WTC11 (cell line): ENCODE measurements at places on chromosomes 5 and 9. TPM values are rescaled to one million over a fixed set of nuclear protein-coding genes. Genes with fewer than 3 reads are reported as not detected.

- no peak for DNase-seq
Observed at GRCh38 chr5:128574041-128574440, 36.0 kb upstream of the FBN2 start.

DNA sequence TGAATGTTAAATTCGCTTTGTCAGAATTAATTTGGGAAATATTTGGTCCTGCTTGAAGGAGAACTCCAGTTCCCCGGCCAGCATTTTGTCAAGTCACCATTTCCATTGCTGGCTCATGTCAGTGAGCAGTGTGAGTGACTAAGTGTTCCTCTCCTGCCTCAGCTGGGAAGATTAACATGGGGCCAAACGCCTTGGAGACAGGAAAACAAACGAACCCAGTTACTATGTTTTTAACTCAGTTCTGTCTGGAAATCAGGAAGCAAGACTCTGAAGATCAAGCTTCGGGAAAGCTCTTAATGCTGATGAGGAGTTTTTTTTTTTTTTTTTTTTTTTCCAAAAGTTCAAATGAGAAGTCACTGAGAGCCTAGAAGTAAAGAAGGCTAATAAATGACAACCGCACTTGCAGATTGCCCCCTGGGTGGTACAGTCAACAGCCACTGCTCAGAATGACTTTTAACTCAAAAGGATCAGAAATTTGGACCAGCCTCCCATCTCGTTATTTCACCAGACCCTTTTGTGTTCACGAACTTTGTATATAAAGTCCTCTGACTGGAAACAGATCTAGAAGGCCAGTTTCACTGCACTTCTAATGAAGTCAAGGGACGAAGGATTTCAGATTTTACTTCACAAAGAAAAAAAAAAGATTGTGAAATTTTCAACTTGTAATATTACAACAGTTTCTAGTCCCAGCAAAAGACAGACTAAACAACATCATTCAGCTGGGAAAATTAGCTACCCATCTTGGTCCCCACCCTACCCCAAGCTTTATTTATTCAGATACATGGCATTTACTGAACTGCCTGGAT is 121.3 kb downstream of the LHFPL2 start:
- DNase-seq = no peak

DNA sequence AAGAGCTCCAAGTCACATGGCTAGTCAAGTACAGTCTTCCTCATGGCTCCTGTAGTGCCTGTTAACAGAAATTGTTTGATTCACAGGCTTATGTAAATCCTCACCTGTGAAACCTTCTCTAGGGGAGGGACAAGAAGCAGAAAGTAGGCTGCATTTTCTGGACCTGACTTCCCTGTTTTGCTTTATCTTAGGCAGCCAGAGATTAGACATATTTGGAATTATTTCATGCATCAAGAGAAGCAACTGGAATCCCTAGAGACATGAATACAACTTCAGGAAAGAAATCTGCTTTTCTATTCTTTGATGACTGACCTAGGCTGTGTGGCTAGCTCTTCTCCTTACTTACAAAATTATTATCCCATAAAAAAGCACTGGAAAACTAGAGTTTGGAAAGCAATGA is 52.3 kb downstream of the CAST start:
- DNase-seq = no peak

DNA sequence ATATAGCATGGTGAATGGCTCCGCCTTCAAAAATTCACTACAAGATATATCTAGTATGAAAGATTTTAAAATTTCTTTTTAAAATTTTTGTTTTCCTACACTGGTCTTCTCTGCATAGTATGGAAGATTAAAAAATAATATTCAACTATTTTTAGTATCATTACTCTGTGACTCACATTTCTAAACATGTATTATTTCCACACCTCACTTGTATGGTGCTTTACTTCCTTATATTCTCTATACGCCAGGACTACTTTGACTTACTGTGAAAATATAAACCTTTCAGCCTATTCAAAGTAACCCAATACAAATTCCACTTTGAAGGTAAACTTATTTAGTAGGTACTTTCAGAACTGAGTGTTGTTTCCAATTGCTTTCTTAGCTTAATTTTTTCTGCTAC is 26.8 kb upstream of the TXNDC8 start:
- DNase-seq = no peak

GRCh38 chr9:84490842-84491325 is 150.3 kb upstream of the SLC28A3 start:
- DNase-seq = no peak

DNA sequence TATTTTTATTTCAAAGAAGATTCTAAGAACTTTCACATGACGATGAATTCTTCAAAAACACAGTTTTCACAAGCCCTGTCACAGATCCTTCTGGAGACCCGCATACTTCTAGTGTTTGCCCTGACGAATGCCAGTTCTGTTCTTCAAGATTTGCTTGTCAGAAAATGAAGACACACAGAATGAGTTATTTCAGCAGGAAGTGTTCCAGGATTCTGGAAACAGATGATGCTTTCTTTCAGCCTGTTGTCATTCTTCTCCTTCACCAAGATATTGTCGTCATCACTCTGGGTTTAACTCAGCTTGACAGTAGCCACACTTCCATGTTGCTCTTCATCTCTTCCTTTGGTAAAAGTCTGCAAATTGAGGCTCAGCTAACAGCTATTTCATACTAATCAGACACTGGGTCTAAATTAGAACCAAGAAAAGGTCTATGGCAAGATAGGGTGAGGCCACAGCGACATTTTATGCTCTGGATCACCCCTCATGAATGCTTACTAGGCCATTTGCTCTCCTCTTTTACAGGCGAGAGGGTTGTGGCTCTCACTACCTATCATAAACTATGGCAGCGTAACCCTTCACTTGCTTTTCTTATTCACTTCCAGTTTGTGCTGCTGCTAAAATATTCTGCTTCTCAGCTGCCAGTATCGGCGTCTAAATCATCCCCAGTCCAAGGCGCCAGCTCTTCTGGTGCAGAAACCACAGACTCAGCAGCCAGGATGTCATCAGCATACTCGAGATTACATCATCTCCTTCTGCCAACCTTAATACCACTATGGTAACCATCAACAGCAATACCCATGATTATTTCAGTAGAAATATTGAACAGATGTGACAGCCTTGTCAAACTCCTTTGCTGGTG is 159.6 kb upstream of the TBCA start:
- DNase-seq = no peak

DNA sequence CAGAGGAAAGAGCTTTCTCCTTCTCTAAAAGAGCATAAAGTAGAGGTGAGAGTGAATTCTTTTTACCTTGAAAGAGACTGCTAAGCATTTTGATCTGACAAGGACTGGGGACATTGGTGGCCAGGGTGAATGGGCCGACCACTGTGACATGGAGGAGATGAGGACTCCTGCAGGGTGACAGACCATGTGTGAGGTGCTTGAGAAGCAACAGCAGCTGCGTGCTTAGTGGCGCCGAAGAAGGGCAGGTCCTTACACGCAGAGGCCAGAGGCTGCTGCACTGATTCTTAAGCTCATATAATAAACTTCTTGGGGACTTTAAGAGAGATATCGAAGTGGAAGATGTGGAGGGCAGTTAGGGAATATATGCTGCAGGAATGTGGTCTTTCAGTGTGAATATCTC is 8.7 kb upstream of the JAKMIP2 start:
- DNase-seq = no peak

- DNase-seq = no peak
Observed at GRCh38 chr5:67000794-67001475, 195.7 kb downstream of the CD180 start.

DNA sequence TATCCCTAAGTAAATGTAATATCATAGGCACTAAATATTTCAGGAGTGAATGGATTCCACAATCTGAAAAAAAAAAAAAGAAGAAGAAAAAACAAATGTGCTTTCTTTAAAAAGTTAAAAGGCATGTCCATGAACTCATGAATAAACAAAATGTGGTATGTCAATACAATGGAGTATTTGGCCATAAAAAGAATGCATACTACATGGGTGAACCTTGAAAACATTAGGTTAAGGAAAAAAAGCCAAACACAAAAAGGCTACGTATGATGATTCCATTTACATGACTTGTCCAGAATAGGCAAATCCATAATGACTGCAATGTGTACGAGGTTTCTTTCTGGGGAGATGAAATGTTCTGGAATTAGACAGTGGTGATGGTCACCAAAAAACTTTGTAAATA is 45.3 kb downstream of the FNIP1 start:
- DNase-seq = no peak

GRCh38 chr9:98929071-98929470 is 14.6 kb upstream of the COL15A1 start:
- no peak for DNase-seq

DNA sequence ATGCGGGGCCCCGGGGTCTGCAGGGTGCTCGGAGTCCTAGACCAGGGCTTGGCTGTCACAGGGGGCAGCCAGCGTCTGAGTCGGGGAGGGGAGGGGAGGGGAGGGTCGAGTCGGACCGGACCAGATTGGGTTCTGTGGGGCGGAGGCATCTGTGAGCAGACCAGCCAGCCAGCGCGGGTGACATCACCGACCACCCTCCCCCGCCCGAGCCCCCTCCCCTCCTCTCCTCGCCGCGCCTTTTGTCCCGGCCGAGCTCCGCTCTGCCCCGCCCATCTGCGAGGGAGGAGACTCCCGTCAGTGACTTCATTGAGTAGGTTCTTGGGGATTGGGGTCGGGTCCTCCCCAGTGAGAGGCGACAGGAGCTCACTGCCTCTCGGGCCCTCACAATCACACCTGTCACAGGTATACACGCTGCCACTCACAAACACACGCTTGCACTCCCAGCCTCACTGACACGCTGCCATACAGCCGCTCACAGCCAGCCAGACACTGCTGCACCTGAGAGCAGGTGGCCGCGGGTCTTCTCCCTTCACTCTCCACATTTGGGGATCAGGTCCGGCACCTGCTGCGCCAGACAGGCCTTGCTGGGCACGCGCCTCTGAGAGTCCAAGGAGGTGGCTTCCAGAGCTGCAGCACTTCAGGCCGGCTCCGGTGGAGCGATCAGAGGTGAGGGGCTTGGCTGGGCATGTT is 546 bp downstream of the DNAJB5 start:
- peak; percentile 87 for DNase-seq

DNA sequence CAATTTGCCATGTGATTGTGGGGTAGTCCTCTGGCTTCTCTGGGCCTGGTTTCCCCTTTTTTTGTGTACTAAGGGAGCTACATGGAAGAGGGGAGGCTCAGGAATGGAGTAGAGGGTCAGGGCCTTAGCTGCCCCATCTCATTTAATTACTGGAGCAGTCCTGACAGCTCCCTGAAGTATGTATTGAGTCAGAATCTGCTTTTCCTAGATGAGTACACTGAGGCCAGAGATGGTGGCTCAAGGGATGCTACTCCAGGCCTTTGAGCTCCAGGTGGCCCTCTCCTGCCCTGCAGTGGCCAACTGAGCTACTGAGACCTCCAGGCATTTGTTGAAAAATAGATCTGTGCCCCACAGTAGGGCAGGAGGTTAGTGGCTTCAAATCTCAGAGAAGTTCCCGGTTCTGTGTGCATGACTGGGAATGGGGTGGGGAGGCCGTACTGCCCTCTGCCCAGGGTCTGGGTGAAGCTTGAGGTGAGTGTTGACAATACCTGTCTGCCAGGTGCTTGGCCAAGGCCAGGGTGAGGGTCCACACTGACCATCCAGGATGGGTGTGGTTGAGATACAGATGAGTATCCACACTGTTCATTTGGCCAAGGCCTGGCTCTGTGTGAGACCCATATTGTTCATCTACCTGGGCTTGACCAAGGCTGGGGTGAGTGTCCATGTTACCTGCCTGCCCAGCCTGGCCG is 45.7 kb downstream of the CXXC5 start:
- DNase-seq = no peak

DNA sequence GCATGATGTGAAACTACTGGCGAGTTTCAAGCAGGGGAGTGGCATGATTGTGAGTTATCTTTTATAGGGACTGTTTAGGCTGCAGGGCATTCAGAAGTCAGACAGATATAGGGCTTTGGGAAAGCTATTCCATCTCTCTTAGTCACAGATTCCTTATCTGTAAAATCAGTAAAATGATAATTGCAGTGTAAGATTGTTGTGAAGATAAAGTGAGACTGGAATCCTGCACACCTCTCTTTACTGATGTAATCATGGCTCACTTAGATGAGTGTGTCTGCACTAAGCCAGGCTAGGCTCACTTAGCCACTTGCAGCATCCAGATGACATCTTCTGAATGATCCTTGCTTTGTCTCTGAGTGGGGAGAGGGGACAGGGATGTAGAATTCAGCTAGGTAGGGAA is 81.8 kb upstream of the MAMDC2 start:
- DNase-seq = no peak

DNA sequence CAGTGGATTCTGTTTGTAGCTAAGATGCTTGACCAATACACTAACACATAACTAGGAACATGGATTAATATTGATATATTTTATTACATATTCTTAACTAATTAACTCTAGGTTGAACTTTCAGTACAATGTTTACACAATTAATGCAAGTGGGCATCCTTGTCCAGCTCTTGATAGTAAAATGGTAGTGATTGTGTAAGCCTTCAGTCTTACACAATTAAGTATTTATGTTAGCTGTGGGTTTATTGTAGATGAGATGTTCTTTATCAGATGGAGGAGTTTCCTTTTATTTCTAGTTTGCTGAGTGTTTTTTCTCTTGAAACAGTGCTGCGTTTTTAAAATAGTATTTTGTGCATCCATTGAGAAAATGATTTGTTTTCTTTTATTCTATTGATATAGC is 1210.8 kb downstream of the CDH12 start:
- no peak for DNase-seq

GRCh38 chr5:144275329-144275728 is 104.7 kb downstream of the KCTD16 start:
- DNase-seq = no peak

GRCh38 chr5:9820691-9821449 is 190.7 kb upstream of the TAS2R1 start:
- DNase-seq = no peak

- peak; percentile 25 for DNase-seq
Observed at GRCh38 chr5:181200816-181201215, 4.2 kb downstream of the TRIM7 start.

Gene SLC36A1
- 12.2 to 16.0 TPM (median 13.7 TPM) in 3 replicates for total RNA-seq

Gene GPR150
- total RNA-seq = 0.09 to 0.13 TPM (median 0.11 TPM) in 3 replicates

Gene ZDHHC12
- total RNA-seq = 39.7 to 46.3 TPM (median 45.2 TPM) in 3 replicates

Gene PFN3
- 0.48 TPM in 1 of 3 replicates, not detected in the others for total RNA-seq

Gene ESM1
- total RNA-seq = not detected in 3 replicates
